Thoracic aorta endothelial cell (primary cell): ENCODE measurements at places on chromosomes 1 and 21. TPM values are rescaled to one million over a fixed set of nuclear protein-coding genes. Genes with fewer than 3 reads are reported as not detected.

KLHDC9 gene
- 0.79 and 0.80 TPM in 2 replicates for total RNA-seq

KRTAP21-1 gene
- not detected in 2 replicates for total RNA-seq

MTARC1 gene
- 2.5 and 3.4 TPM in 2 replicates for total RNA-seq

C8A gene
- not detected in 2 replicates for total RNA-seq

MAEL gene
- not detected in 2 replicates for total RNA-seq

LCE5A gene
- total RNA-seq: not detected in 2 replicates

PTPRF gene
- 139 and 161 TPM in 2 replicates for total RNA-seq

BCL2L15 gene
- 0.43 and 1.1 TPM in 2 replicates for total RNA-seq

CYP4A22 gene
- 0.07 TPM in 1 of 2 replicates, not detected in the other for total RNA-seq

CFAP141 gene
- not detected in 2 replicates for total RNA-seq

BLACAT1 gene
- total RNA-seq: under 0.01 TPM in 1 of 2 replicates, not detected in the other

UTP11 gene
- 76.6 and 88.4 TPM in 2 replicates for total RNA-seq

IQGAP3 gene
- 32.6 and 51.6 TPM in 2 replicates for total RNA-seq

CCDC185 gene
- total RNA-seq: not detected in 2 replicates

GPR52 gene
- total RNA-seq: 2.9 and 3.4 TPM in 2 replicates

IRF6 gene
- total RNA-seq: 14.1 and 20.8 TPM in 2 replicates

YBX1 gene
- 788 and 803 TPM in 2 replicates for total RNA-seq

SLC35F3 gene
- total RNA-seq: not detected in 2 replicates

RIPK4 gene
- total RNA-seq: not detected in 2 replicates

SHE gene
- total RNA-seq: 77.0 and 88.4 TPM in 2 replicates

ORC1 gene
- total RNA-seq: 14.5 and 19.2 TPM in 2 replicates

NBPF20 gene
- 2.5 and 3.7 TPM in 2 replicates for total RNA-seq

CD1D gene
- total RNA-seq: not detected in 2 replicates

MAGI3 gene
- total RNA-seq: 23.8 and 28.6 TPM in 2 replicates

FAM72C gene
- 1.3 and 1.4 TPM in 2 replicates for total RNA-seq
